NCI-H2081 (cell line): ENCODE measurements at places on chromosomes 1 and 21.
A peak's percentile ranks its signal among the peaks of the same experiment; 100 is the strongest.

- DNase-seq = no peak
Measured at GRCh38 chr1:115810609-115811008, 30.3 kb downstream of the NHLH2 start.

- no peak for DNase-seq
Measured at GRCh38 chr1:45365051-45365450, 24.8 kb upstream of the MUTYH start.

- no peak for DNase-seq
Measured at GRCh38 chr1:65317866-65318653, 8.7 kb downstream of the DNAJC6 start.

DNA sequence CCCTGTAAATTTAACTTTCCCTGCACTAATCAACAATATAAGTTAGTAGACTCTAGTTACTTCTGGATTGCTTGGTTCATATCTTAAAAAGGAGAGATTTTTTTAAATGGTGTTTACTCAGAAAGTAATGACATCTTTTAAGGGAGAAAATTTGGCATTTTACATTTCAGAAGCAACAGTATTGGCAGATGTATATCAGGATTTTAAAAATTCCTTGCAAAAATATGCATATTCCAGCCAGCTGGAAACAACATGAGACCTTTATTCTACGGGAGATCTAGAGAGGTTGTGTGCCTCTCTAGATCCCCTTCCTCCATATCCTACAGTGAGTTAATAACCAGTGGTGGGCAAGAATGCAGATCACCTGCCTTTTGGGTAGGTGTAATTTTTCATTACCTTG is 848.2 kb downstream of the USP25 start:
- no peak for DNase-seq

DNA sequence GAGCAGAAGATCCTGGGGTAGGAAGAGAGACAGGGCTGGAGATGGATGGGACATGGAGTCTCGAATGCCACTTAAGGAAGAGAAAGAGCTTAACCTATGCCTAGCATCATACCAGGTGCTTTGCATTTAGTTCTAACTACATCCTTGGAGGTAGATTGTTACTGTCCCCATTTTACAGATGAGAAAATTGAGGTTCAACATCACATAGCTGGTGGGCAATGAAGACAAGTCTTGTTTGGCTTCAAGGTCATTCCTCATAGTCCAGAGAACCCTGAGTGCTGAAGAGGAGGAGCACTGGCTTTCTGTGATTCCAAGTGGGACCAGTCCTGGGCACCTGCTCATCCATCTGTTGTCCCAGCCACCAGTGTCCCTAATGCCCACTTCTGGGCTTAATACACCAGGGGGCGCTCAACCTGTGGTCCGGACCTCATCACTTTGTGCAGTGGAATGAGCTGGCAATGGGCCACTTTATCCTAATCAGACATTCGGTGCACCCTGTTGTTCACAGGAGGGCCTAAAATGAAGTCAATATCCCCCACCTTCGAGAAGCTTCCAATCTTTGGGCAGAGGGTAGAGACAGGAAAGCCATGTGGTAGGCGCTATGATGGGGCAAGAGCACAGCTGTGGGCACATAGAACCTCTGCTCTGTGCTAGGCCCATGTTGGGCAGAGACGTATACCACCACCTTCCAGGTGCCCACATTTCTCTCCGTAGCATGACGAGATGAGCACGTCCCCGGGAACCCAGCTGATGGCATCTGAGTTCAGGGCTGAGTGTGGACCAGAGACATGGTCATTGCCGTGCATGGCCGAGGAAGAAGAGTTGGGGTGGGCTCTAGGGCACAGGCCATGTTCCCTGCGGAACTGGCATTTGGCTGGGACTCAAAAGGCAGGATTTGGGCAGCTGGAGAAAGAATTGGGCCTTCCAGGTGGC is 9.2 kb downstream of the RPS6KA1 start:
- DNase-seq = no peak

DNA sequence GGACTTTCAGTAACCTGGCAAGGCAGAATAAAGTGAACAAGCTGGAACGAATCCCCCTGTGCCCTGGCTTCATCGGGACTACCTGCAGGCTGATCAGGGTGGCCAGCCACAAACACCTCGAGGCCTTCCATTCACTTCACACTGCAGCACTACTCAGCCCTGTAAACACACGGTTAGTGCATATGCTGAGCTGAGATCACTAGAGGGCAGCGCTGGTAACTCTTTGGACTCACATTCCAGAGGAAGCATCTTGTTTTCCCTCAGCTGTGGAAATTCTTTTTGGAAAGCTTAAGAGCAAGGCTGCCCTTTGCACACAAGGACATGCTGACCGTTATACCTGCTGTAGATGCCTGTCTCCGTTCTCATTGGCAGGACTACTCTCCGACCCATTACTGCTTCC is 32.1 kb downstream of the PCSK9 start:
- DNase-seq = peak; percentile 23
